ENCODE measurements at places on chromosomes 6 and 20.

DNA sequence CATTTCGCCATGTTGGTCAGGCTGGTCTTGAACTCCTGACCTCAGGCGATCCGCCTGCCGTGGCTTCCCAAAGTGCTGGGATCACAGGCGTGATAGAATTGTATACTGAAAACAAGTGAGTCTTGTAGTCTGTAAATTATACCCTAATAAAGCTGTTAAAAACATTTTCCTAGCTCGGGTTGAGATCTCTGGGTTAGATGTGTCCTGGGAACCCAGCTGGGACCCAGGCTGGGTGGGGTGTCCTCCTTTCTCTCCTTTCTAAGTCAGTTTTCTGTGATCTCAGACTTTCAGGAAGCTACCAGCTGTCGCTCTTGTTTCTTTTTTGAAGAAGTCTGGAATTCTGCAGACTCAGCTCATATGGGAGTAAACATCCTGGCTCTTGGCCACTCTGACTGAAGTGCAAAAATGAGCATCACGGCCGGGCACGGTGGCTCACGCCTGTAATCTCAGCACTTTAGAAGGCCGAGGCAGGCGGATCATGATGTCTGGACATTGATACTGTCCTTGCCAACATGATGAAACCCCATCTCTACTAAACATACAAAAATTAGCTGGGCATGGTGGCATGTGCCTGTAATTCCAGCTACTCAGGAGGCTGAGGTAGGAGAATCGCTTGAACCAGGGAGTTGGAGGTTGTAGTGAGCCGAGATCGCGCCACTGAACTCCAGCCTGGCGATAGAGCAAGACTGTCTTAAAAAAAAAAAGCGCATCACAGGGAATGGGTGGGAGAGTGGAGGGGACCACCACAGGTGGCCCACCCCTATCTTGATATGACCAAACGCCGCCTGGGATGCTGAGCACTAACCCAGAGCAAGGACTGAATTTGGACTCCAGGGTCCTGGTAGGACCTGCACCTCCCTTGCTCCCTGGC is 9.9 kb upstream of the PCIF1 start:
- DNase-seq = no peak

- DNase-seq = no peak
These were observed 27.1 kb downstream of the AGPAT4 start for GRCh38 chr6:161246725-161247124.

GRCh38 chr6:56551409-56552120 is 91.1 kb downstream of the DST start:
- DNase-seq = no peak

DNA sequence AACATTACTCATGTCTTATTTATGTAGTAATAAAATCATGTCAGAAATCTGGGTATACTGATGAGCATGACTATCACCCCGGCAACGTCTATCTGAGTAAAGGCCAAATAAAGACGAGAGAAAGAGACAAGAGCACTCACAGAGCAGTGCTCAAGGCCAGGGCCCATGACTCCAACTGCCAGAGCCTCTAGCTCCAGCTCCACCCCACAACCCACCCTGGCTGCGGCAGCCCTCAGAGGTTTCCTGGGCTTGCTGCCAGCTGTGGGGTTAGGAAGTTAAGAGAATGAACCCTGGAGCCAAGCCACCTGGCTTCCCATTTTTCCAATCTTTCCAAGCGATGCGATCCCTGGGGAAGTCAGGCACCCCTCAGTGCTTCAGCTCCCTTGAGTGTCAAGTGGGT is 92.0 kb upstream of the PAX1 start:
- no peak for DNase-seq

GRCh38 chr6:123276546-123276980 is 280.5 kb downstream of the CLVS2 start:
- no peak for DNase-seq

- no peak for DNase-seq
These were observed 683 bp downstream of the ATF6B start for GRCh38 chr6:32127409-32127716.

DNA sequence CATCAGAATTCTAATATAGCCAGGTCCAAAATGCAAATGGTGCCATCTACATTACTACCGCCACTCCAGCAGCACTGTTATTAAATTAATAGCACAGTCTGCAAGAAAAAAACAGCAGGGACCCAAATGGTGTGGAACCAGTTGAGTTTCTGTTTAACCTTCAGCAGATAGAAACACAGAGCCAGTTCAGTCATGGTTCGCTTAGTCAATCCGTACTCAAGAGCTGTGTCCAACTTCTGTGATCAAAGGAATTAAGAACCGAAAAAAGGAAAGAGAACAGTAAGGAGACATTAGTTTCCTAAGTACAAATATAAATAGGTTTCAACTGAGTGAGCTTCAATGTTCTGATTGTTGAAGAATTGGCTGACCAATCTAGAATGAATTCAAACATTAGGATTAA is 107.7 kb downstream of the TRDN start:
- no peak for DNase-seq

DNA sequence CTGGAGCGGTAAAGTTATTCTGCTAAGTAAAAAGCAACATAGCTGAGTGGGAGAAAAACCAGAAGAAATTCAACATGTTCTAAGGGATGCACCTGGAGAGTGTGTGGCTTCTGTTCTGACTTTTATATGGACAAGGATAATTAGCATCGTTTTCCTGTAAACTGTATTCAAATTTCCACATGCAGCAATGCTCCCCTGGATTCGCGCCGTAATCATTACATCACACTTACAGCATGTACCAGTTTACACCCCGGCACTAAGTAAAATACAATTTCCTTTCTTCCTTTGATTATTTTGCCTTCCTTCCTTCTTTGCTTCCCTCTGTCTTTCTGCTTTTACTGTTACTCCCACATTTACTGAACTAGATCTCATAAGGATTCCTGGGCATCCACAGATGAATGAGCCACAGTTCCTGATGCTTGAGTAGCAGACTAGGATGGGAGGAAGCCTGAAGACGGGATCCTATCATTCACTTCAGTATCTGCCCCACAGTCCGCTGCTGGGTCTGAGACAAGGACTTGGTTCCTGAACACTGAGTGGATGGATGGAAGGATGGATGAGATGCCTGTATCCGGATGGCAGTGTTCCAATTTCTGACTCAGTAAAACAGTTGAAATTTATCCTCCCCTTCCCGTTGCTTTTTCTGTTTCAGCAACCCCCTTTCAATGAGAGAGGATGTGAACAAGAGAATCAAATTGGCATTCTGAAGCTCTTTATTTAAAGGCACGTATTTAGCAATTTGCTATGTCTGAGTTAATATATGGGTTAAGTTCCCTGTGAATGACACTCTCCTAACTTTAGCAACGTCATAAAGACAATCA is 174.6 kb downstream of the GJA10 start:
- no peak for DNase-seq

DNA sequence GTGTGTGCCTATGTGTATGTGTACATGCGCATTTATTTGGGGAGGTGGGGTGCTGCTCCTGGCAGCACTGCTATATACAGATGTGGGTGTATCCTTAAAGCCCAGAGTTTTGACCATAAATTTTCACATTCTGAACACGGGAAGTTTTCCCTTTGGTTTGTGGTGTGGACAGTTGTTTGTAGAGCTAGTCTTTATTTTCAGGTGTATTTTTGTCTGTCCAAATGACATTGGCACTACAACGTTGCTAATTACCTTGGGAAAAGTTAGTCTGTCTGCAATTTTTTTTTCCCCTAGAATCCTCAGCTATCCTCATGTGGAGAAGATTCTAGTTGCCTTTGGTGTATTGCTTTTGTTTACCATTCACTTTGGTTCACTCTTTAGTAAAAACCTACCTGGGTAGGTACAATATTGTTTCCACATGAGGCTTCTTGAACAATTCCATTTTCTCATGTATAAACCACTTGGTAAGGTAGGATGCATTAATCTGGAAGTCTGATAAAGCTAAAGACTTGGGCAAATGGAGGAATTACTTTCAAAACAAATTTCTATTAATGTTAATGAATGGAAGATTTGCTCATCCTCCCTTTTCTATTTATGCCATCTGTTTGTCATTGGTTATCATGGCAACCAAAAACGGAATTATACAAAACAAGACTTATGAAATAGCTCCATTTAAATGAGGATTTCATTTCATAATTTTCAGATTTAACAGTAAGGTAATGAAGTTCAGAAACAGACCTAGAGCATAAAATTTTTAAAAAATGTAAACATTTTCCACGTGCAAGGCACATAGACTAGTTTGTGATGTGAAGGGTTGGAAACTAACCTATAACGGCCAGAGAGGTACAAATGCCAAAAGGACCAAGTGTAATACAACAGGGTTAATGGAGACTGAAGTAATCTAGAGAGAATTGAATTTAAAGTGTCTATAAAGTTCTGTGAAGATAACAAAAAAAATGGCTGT is 3.9 kb downstream of the CCN2 start:
- DNase-seq = no peak

- no peak for DNase-seq
These were observed 156.3 kb downstream of the SOBP start for GRCh38 chr6:107646176-107646575.

DNA sequence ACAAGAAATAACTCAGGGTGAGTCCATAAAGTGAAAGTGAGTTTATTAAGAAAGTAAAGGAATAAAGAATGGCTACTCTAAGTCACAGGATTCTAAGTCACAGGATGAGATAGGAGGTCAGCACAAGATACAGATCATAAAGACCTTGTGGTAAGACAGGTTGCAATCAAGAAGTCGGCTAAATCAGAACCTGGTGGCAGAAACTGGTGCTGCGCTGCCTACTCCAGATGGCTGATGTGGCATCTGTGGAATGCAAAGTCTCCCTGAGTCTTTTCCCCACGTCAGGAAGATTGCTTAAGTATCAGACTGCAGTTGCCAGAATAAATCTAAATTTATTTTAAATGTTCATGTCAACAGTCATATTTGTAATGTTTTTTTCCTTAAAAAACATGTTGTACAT is 10.7 kb upstream of the KCNK15 start:
- DNase-seq = no peak

DNA sequence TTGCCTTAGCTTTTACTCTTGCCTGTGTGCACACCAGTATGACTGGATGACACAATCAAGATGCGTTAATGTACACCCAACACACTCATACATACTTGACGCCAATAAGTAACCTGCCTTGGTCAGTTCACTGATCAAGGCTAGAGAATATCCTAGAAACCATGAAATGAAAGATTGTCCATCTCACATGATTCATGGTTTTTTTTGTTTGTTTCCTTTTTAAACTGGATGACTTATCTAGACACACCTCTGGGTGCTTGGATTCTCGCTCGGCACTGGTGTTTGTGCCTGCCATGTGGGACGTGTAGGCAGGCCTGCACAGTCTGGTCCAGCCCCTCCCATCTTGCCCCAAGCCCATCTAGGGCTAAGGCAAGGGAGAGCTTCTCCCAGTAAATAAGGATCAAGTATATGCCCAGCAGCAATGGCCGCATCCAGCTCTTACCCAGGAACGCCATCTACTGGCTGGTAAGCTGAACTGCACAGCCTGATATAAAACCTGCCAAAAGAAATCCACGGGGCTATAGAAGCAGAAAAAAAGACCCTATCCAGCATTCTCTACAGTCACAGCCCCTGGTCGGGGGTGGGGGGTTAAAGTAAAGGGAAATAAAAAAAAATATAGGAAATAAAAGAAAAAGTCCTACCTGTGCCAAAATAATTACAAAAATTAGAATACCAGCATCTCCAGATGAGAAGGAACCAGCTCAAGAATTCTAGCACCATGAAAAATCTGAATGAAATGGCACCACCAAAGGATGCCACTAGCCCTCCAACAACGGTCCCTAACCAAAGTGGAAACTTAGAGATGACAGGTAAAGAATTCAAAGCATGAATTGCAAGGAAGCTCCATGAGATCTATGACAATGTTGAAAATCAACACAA is 73.3 kb downstream of the OTOR start:
- no peak for DNase-seq

DNA sequence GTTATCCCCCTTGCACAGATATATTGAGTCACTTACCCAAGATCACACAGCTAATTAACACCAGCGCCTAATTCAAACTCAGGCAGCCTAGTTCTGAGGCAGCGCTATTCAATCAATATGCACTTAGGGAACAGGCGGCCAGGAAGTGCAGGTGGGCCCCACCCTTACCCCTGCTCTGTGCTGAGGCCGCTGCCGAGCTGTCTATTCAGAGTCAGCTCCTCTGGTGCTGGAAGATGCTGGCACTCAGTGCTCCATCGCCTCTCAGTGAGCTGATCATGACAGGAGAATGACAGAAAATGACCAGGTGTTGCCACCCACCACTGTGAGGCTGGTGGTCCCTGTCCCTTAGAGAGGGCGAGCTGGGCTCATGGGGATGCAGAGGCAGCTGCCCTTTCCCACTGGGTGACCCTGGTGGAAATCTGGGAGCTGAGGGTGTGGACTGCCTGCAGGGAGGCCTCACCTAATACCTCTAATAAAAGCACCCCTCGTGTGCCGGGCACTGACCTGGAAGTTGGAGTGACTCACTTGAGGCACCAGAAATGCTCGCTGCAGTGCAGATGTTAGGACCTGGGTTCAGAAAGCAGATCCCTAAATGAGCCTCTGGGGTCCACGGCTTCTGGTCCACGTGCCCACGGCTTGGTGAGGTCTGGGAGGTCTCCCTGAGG is 42.5 kb upstream of the CD93 start:
- no peak for DNase-seq

GRCh38 chr20:821046-821730 is 12.3 kb upstream of the FAM110A start:
- no peak for DNase-seq

DNA sequence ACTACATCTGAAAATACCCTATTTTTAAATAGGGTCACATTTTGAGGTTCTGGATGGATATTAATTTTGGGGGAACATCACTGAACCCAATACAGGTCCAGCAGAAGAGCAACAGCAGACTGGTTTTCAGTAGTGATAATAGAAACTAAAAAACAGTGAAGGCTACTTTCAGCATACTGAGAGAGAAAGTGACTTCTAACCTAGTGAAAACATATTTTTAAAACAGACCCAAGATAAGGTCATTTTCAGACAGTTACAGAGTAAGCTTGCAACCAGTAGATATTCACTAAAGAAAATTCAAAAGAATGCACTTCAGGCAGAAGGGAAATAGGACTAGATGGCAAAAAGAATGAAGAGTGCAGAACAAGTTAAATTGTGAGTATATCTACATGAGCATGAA is 42.0 kb upstream of the TMEM244 start:
- no peak for DNase-seq

- DNase-seq = no peak
These were observed 28.6 kb upstream of the CCN2 start for GRCh38 chr6:131979515-131980337.

- no peak for DNase-seq
These were observed 133.2 kb downstream of the B3GAT2 start for GRCh38 chr6:70823651-70824050.

GRCh38 chr20:25532015-25532751 is 53.1 kb downstream of the NINL start:
- DNase-seq = no peak

GRCh38 chr6:56686429-56686828 is 43.7 kb upstream of the DST start:
- DNase-seq = no peak

DNA sequence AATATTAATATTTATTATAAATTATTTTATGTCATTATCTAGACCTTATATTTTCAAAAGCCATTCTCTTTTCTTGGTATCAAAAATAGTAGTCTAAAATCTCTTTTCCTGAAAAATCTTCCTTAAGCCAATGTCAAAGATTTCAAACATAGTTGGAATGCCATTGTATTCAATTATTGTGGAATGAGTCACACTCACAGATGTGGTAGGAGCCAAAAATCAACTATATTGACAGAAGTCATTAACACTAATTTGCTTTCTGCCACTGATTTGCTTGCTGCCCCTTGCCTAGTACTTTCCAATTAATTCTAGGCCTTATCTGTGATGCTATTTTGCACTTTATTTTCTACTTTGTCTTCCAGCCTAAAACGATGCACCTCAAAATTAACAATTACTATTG is 1326.3 kb upstream of the GJE1 start:
- DNase-seq = no peak

All from esophagus squamous epithelium (tissue), 5 donors.